ENCODE measurements at places on chromosomes 11 and 22. TPM values are rescaled to one million over a fixed set of nuclear protein-coding genes. Genes with fewer than 3 reads are reported as not detected.

Gene FAM180B
- not detected for total RNA-seq

Gene CLCF1
- 4.0 TPM for total RNA-seq

Gene GGTLC3
- total RNA-seq = 13.1 TPM

Gene CST6
- total RNA-seq = 23.7 TPM

Gene ZBTB3
- 12.5 TPM for total RNA-seq

Gene SMPD1
- 51.9 TPM for total RNA-seq

- H3K27me3 ChIP-seq = no peaks in the 10 kb centered on the region
- H3K27ac ChIP-seq = no peak overlapping the region
- peaks cover 74% of the 10 kb centered on the region for H3K36me3 ChIP-seq
These were observed 86.3 kb upstream of the NNMT start for GRCh38 chr11:114209904-114210303.

DNA sequence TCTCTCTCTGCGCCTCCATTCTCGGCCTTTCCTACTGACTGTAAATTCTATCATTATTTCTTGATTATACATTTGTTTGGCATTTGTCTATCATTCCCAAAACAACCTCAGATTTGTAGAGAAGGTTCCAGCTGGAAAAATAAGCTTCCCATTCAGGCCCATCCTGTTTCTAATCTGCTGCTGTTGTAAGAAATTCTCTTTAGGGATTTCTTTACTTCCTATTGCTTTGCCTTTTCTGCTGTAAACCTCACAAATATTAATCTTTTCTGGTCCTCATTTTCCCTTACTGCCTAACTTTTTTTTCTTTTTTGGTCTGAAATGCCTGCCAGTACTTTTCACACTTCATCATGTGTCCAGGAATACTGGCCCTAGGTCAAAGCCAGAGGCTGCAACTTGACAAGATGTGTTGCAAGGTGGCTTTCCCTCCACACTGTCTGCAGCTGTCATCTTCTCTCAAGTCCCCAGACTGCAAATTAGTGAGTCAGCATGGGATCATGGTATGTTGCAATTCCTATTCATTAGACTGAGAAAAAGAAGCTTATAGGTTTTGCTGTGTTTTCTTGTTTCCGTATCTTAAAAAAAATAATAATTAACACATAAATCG, 858.7 kb upstream of the CHORDC1 start:
- no peaks in the 10 kb centered on the region for H3K4me1 ChIP-seq
- H3K27ac ChIP-seq = no peak overlapping the region
- no peaks in the 10 kb centered on the region for H3K36me3 ChIP-seq
- H3K4me3 ChIP-seq = no peak overlapping the region

DNA sequence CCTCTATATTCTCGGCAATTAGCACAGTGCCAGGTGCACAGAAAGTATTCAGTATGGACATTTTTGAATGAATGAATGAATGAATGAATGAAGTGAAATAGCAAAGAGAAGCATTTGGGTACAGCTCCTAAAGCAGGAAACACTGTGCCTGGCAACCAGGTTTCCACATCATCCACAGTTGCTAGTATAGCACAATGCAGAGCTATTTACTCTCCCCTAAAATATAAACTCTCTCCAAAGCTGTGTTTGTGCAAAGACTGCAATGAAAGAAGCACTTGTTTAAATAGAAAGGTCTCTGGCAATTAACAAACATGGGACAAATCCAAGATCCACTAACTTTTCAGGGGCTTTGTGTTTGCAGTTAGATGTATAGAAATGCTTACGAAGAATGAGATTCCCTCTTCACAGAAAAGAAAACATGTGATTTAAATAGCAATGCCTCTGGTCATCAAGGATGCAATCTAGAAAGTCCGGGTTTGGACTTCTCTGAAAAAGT, 103.0 kb upstream of the OPCML start:
- H3K27me3 ChIP-seq = no peaks in the 10 kb centered on the region
- H3K27ac ChIP-seq = no peak overlapping the region
- no peaks in the 10 kb centered on the region for H3K4me1 ChIP-seq
- DNase-seq = no peak

- peaks cover 6% of the 10 kb centered on the region for H3K4me1 ChIP-seq
- no peaks in the 10 kb centered on the region for H3K27me3 ChIP-seq
- H3K36me3 ChIP-seq = no peaks in the 10 kb centered on the region
- DNase-seq = no peak
These were observed 6.2 kb downstream of the RAB3IL1 start for GRCh38 chr11:61911128-61911700.

DNA sequence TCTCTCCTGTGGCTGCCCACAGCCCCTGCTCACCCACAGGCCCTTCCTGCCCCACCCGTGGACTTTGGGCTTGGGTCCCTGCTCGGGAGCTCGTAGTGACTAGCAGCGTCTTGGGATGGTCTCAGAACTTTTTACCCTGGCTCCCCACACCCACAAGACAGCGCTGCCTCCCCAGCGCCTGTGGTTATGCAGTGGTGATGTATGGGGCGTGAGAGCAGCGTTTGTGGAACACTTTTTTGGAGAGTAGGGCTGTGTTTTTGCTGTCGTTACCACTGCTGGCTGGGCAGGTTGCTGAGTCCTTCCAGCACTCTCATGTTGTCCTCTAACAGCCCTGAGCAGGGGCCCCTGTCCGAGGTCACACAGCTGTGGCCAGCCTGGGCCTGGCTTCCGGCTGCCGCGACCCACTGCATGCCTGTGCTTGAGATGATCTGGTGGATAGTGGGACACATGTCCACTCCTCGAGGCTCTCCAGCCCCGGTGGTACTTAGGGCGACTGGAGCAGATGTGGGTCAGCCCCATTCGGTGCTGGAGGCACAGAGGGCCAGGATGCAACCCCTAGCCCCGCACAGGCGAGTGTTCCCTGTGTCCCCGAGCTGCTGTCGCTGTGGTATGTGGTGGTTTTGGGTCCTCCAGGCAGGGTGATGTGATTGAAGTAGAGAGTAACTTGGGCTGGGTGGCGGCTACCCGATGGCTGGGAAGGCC, 7.1 kb upstream of the GRAMD4 start:
- no peaks in the 10 kb centered on the region for H3K27me3 ChIP-seq
- DNase-seq = no peak
- no peaks in the 10 kb centered on the region for H3K36me3 ChIP-seq

- H3K27ac ChIP-seq = no peak overlapping the region
- no peaks in the 10 kb centered on the region for H3K4me1 ChIP-seq
- peaks cover 13% of the 10 kb centered on the region for H3K27me3 ChIP-seq
- H3K4me3 ChIP-seq = no peak overlapping the region
These were observed 49.0 kb upstream of the FGF3 start for GRCh38 chr11:69868006-69868810.

- no peaks in the 10 kb centered on the region for H3K27me3 ChIP-seq
- no peaks in the 10 kb centered on the region for H3K4me1 ChIP-seq
- no peak overlapping the region for H3K27ac ChIP-seq
- H3K36me3 ChIP-seq = no peaks in the 10 kb centered on the region
These were observed 10.5 kb downstream of the DNAJB13 start for GRCh38 chr11:73961321-73961720.

DNA sequence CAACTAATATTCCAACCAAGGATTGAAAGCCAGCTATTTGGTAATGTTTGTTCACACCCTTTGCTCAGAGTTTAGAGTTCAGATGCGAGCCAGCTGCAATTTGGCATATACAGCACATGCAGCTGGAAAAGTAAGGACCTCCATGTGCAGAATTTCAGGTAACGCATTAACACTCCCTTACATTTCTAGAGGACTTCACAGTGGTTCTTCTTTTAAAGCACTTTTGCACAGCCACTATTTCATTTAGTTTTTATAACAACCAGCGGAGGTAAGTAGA, 3.4 kb downstream of the POU2AF3 start:
- no peak overlapping the region for H3K4me3 ChIP-seq
- H3K27me3 ChIP-seq = no peaks in the 10 kb centered on the region
- peak overlapping the region; percentile 34 for H3K27ac ChIP-seq
- peaks cover 5% of the 10 kb centered on the region for H3K4me1 ChIP-seq
- no peaks in the 10 kb centered on the region for H3K36me3 ChIP-seq

GRCh38 chr22:44047891-44048301, 23.8 kb downstream of the PARVB start:
- DNase-seq = no peak
- H3K27me3 ChIP-seq = no peaks in the 10 kb centered on the region
- H3K36me3 ChIP-seq = no peaks in the 10 kb centered on the region

- DNase-seq = no peak
- peaks cover 97% of the 10 kb centered on the region for H3K36me3 ChIP-seq
- no peak overlapping the region for H3K4me3 ChIP-seq
- H3K27me3 ChIP-seq = no peaks in the 10 kb centered on the region
- H3K4me1 ChIP-seq = no peaks in the 10 kb centered on the region
These were observed 3.0 kb upstream of the CHRNA10 start for GRCh38 chr11:3674189-3674588.

GRCh38 chr22:21622919-21623647, 6.7 kb downstream of the YDJC start:
- DNase-seq = no peak
- peaks cover 18% of the 10 kb centered on the region for H3K4me1 ChIP-seq
- no peak overlapping the region for H3K4me3 ChIP-seq
- H3K27me3 ChIP-seq = no peaks in the 10 kb centered on the region

GRCh38 chr11:102653744-102654291, 28.7 kb upstream of the MMP20 start:
- no peak overlapping the region for H3K4me3 ChIP-seq
- no peak overlapping the region for H3K27ac ChIP-seq
- H3K36me3 ChIP-seq = no peaks in the 10 kb centered on the region

DNA sequence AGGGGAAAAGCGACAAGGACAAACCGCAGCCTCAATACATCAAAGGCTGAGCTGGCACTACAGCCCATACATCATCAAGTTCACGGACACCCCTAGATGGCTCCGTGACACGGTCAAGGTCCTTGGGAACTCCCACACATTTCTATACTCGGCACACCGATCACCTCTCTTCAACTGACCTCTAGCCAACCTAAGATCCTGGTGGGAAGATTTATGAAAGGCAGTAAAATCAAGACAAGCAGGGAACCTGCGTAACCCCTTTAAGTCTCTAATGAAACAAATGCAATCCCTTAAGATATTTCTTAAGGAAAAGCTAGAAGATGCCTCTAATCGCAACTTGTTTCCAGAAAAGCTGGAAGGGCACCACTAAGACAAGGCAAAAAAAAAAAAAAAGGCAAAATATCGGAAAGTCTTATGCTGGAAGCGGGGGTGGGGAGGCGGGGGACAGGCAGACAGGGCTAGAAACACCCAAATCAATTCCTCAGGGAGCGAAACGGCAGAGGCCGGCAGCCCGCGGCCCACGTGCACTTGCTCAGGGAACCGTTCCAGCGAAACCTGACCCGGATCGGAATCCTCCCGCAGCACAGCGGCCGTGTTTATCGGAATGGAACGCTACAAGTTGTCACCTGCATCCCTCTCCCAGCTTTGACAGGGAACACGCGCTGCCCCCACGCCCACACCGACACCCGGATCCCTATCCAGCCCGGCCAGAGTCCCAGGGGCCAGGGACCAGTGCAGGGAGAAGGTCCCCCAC, 1.4 kb downstream of the ARHGAP20 start:
- H3K4me3 ChIP-seq = peak overlapping the region; percentile 77
- peak; percentile 76 for DNase-seq
- no peaks in the 10 kb centered on the region for H3K27me3 ChIP-seq
- no peaks in the 10 kb centered on the region for H3K4me1 ChIP-seq
- H3K27ac ChIP-seq = no peak overlapping the region
- no peaks in the 10 kb centered on the region for H3K36me3 ChIP-seq
